Hematopoietic multipotent progenitor cell treated with erythropoietin and hydrocortisone succinate and interleukin-3 and kit ligand, for 15 days (in vitro differentiated cells): ENCODE measurements at places on chromosomes 16 and 17.

GRCh38 chr17:80347536-80347935 lies 67.4 kb upstream of the ENDOV start:
- no peak for DNase-seq

DNA sequence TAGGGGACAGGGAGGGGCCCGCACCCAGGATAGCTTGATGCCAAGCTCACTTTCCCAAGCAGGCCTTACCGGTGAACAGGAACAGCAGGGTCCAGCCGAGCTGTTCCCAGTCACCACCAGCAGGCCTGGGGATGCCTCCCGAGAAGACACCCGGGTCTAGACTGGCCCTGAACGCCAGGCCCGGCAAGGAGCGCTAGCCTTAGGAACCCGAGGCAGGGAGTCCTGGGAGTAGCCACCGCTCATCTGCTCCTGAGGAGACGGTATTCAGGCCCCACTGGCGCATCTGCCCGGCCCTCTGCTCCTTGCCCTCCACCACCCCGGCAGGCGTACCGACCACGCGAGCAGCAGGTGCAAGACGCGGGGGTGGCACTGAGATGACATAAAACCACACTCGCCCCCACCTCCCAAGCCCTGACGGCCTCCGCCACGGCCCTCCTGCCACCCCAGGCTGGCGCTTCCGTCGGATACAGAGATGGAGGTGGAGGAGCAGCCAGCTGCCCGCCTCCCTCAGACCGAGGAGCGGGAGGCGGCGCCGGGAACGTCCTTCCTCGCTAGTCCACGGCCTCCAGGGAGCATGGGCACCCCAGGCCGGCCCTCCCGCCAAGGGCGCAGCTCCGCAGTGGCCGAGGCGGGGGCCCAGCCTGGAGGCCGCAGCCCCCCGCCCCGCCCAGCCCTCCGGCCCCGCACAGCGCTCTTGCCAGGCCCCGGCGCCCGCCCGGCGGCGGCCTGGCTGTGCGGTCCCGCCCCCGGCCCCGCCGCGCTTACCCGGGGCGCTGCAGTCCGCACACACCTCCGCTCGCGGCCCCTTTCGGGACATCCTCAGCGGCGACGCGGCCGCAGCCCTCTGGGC lies 661 bp downstream of the GIT1 start:
- DNase-seq, result no peak

- no peak for DNase-seq
These were observed 107.1 kb downstream of the SNX29 start for GRCh38 chr16:12083631-12084030.

DNA sequence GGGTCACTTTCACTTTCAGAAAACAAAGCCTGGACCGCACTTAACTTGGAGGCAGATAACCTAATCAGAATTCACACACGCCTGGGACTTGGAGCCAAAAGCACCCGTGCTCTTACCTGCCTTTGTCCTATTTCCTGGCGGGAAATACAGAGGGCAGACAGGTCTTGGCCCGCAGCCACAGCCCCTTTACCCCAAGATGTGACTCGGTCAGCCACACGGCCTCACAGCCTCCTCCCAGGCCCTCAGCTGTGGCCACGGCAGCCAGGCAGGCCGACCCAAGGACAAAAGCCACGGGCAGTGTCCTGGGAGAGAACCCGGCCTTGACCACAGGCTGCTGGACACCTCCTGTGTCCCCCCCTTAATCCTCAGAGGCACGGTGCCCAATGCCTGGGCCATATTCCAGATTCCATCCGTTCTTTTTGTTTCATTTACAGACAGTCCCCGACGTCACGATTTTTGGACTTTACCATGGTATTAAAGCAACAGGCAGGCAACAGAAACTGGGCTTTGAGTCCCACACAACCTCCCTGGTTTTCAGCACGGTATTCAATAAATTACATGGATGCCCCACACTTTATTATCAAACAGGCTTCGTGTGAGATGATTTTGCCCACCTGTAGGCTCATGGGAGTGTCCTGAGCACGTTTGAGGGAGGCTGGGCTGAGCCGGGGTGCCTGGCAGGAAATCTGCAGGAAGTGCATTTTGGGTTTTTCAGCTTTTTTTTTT lies 30.1 kb upstream of the GAA start:
- no peak for DNase-seq

- no peak for DNase-seq
These were observed 1965.9 kb downstream of the TP53TG3F start for GRCh38 chr16:35425270-35425669.

DNA sequence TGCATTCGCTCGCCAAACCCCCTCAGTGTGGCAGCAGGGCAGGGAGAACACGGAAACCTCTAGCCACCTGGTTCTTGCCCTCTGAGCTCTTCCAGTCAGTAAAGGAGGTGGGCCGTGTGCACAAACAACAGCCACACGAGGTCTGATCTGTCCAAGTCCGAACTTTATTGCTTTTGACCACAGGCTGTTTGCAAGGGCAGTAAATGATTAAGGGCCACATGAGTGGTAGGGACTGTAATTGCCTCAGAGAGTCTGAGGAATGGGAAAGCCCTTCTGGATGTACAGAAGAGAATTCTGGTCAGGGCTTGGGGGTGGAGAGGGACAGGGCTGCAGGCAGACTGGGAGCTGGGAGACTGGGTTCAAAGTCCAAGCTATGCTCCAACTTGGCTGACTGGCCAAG lies 75.7 kb upstream of the LHX1 start:
- DNase-seq, result no peak

- no peak for DNase-seq
These were observed 10.7 kb downstream of the MYH4 start for GRCh38 chr17:10458701-10459100.
